ENCODE measurements at places on chromosomes 12 and 14.
A peak's percentile ranks its signal among the peaks of the same experiment; 100 is the strongest.

GRCh38 chr14:70315942-70316341 lies 43.5 kb downstream of the COX16 start:
- no peak for DNase-seq

DNA sequence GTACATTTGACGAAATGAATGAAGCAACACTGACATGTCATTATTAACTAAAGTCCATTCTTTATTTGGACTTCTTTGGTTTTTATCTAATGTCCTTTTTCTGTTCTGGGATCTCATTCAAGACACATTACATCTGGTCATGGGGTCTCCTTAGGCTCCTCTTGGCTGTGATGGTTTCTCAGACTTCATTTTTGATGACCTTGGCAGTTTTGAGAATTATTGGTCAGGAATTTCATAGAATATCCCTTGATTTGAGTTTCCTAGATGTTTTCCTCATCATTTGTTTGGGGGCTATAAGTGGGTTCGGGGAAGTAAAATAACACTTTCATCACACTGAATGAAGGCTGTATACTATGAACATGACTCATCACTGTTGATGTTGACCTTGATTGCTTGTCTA lies 770.6 kb downstream of the AACS start:
- DNase-seq, result no peak

DNA sequence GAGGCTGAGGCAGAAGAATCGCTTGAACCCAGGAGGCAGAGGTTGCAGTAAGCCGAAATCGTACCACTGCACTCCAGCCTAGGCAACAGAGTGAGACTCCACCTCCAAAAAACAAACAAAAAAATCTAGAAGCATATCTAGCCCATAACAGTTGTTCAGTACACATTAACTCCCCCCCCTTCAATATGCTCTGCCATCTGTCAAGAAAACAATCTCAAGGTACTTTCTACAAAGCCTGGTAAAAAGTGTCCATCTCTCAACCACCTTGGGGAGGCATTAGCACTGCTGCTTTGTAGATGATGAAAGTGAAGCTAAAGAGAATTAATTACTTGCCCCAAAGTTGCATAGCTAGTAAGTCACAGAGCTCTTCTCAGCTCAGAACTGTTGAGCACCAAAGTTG lies 24.9 kb downstream of the LGALS3 start:
- DNase-seq, result no peak

- DNase-seq, result no peak
These were observed 282.2 kb downstream of the ADGRD1 start for GRCh38 chr12:131235871-131236271.

DNA sequence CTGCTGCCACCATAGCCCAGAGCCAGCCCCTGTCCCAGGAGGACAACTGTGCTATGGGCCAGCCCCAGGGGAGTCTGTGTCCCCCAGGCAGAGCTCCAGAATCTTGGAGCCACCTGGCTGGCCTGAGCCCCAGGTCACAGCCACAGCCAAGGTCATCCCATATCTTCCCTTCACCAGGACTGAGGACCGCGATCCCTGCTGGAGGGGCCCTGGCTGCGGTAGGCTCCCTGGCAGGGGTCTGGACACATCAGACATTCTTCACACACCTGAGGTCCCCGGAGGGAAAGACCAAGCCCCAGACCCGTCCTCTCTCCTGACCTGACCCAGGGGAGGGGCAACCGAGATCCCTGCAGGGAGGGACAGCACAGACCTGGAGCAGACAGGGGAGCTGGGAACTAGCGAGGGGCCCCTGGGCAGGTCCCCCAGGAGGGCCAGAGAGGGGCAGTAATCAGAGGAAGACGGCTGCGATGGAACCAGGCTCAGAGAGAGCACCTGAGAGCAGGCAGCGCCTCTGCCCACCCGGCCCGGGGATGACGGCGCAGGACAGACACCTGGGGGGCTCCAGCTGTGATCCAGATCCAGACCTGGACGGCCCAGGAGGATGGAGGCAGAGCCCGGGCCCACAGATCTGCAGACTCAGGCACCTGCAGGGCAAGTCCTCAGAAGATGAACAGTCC lies 103.2 kb upstream of the EIF5 start:
- no peak for DNase-seq

DNA sequence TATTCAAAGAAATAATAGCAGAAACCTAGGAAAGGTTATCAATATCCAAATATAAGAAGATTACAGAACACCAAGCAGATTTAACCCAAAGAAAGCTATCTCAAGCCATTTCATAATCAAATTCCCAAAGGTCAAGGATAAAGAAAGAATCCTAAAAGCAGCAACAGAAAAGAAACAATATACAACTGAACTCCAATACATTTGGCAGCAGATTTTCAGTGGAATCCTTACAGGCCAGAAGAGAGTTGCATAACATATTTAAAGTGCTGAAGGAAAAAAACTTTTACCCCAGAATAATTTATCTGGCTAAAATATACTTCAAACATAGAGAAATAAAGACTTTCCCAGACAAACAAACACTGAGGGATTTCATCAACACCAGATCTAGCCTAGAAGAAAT lies 54.3 kb downstream of the DENND5B start:
- DNase-seq, result no peak

- no peak for DNase-seq
These were observed 1282.2 kb downstream of the AACS start for GRCh38 chr12:126347421-126347820.

- DNase-seq, result no peak
These were observed 12.9 kb upstream of the CORO1C start for GRCh38 chr12:108744021-108744897.

GRCh38 chr14:51020024-51020710 lies 74.7 kb downstream of the TRIM9 start:
- no peak for DNase-seq

- DNase-seq, result no peak
These were observed 25.4 kb upstream of the BCL7A start for GRCh38 chr12:121996050-121996944.

DNA sequence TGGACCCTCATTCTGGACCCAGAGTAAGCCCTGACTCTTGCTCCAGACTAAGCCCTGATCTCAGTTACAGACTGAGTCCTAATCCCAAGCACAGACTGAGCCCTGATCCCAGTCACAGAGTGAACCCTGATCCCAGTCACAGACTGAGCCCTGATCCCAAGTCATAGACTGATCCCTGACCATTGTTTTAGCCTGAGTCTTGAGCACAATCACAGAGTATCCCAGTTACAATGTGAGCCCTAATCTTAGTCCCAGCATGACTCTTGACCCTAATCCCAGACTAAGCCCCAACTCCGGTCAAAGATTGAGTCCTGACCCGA lies 240.6 kb downstream of the RBM19 start:
- no peak for DNase-seq

DNA sequence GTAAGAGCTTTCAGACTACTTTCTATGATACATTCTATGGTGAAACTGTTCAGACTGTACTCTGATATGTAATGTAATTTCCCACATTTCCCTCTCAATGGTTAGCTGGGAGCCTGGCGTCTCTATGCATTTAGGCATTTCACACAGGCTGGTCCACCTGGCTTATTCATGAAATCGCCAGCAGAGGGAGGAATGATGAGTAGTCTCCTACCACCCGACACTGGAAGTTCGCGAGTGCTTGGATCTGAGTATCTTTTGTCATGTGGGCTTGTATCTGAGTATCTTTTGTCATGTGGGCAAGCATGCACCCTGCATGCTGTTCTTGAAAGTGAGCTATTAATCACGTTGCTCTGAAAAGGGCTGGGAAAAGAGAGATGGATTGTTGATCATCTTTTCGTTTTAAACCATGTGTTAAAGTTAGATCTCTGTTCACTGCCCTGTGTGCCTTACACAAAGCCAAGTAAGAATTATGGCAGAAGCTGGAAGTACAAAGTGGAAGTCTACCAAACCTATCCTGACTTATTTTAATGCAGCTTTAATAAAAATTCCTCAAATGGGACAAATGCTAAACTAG lies 235.0 kb downstream of the ATP23 start:
- DNase-seq, result no peak

- peak; percentile 63 for DNase-seq
These were observed 24.3 kb downstream of the MVK start for GRCh38 chr12:109597795-109598427.

DNA sequence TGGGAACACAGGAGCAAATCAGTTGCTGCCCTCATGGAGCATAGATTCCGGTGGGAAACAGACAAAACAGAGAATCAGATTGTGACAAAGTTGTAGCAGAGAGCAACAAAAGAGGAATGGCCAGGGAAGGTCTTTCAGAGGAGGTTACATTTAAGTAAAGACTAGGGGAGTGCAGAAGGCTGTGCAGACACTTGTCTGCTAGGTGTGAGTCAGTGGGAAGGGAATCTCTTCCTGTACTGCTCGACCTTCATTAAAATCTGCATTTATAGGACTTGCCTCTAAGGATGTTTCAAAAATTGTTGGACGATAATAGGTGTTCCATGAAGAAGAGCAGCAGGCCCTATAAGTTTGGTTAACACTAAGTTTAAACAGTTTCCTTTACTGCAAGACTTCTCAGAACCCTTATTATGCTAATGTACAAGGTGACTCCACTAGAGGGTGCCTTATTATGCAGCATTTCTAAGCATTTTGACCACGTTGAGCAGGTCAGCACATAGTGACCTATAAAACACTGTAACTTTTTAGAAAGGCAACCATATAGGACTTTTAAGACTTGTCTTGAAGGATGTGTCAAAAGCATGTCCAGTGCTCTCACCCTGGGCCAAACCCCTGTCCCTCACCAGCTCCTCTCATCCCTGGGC lies 91.8 kb upstream of the RIC8B start:
- no peak for DNase-seq

DNA sequence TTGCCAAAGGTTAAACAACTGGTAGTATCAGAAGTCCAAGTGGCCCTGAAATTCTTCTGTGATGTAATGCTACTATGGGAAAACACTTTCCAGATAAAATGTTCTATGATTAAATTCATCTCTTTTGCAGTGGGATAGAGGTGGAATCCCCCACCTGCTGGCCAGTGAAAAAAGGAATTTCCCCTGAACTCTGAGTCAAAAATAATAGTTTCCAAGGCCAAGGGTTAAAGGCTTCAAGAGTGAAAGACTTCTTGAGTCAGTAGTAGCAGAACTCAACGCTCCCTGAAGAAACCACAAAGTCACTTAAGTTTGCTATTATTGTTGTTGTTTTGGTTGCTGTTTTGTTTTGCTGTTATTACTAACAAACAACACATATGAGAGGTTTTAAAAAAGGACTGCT lies 330.8 kb downstream of the SOX5 start:
- DNase-seq, result no peak

DNA sequence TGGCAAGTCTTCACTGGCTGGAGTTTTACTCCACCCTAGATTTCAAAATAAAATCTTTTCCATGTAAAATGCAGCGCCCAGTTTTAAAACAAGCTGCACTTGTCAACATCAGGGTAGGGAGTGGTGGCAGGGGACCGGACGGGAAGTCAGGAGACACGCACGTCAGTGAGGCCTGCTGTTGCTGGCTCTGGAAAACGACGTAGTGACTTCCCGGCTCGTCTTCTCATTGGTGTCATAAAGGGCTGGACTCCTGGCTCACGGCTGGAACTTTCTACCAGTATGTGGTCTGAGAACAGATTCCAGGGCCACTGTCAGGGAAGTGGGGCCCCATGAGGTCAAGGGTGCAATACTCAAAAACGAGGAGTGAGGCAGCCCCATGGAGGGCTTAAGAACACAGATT lies 64.2 kb upstream of the FOXN3 start:
- no peak for DNase-seq

GRCh38 chr12:4272424-4273272 lies 914 bp upstream of the CCND2 start:
- DNase-seq, result no peak

- DNase-seq, result no peak
These were observed 11.0 kb upstream of the ANKLE2 start for GRCh38 chr12:132772606-132773005.

DNA sequence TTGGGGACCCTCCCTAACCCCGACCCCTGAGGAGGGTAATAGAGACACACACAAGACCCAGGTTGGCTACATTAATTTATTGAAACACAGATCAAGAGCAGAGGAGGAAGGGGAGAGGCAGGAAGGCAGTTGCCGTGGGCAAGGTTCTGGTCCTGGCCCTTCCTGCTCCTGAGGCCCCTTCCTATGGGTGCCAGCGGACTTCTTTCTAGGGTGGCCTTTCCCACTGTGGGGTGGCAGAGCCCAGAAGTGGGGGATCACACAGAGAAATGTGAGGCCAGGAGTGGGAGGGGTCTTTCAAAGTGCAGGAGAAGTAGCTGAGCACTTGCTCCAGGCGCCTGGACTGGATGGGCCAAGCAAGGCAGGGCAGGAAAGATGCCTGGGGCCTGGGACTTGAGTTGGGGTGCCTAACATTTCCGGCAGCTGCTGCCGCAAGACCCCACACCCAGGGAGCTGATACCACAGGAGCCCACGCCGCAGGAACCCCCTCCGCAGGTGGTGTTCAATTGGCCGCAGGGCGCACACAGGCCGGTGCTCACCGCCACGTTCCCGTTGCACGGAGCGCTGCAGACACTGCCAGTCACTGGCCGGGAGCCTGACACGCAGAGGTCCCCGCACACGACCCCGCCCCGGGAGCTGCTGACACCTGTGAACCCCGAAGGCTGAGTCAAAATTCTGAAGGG lies 5.3 kb downstream of the KRT81 start:
- DNase-seq, result no peak

DNA sequence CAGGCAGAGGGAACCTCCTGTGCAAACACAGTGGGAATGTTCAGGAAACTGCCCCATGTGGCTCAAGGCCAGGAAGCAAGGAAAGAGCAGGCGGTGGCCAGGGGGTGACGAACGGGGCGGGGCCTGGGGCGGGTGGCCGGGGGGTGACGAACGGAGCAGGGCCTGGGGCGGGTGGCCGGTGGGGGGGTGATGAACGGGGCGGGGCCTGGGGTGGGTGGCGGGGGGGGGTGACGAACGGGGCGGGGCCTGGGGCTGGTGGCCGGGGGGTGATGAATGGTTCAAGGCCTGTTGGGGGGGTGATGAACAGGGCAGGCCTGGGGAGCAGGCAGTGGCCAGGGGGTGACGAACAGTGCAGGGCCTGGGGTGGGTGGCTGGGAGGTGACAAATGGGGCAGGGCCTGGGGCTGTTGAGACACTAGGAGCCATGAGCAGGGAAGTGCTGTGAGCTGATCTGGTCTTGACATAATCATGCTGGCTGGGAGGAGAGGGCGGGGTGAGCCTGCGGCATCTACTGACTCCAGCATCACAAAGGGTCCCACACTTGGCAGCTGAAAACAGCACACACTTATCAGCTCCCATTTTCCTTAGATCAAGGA lies 62.7 kb upstream of the FBRSL1 start:
- DNase-seq, result no peak

- no peak for DNase-seq
These were observed 74.7 kb downstream of the FBXL14 start for GRCh38 chr12:1519642-1520041.

- no peak for DNase-seq
These were observed 350.1 kb downstream of the CCDC91 start for GRCh38 chr12:28540324-28540714.

GRCh38 chr14:104265918-104266630 lies 127.7 kb downstream of the KIF26A start:
- no peak for DNase-seq
